ENCODE measurements at places on chromosomes 4 and X. TPM values are rescaled to one million over a fixed set of nuclear protein-coding genes. Genes with fewer than 3 reads are reported as not detected.

- no peaks in the 10 kb centered on the region for H3K27me3 ChIP-seq
- no peak for DNase-seq
- peaks cover 10% of the 10 kb centered on the region for H3K36me3 ChIP-seq
- no peak overlapping the region for H3K4me3 ChIP-seq
- H3K27ac ChIP-seq, result no peak overlapping the region
Observed at GRCh38 chrX:53599781-53600396, 86.6 kb downstream of the HUWE1 start.

GRCh38 chr4:150251752-150252190, 173.5 kb downstream of the DCLK2 start:
- H3K4me3 ChIP-seq, result no peak overlapping the region
- H3K27ac ChIP-seq, result no peak overlapping the region
- H3K4me1 ChIP-seq, result no peaks in the 10 kb centered on the region

GRCh38 chrX:130057209-130057608, 53.1 kb downstream of the ELF4 start:
- no peak overlapping the region for H3K4me3 ChIP-seq
- H3K27ac ChIP-seq, result no peak overlapping the region
- DNase-seq, result no peak
- H3K27me3 ChIP-seq, result no peaks in the 10 kb centered on the region

GRCh38 chr4:5632571-5632970, 75.8 kb downstream of the EVC2 start:
- no peak overlapping the region for H3K27ac ChIP-seq
- H3K27me3 ChIP-seq, result no peaks in the 10 kb centered on the region
- no peak overlapping the region for H3K4me3 ChIP-seq
- DNase-seq, result no peak

DNA sequence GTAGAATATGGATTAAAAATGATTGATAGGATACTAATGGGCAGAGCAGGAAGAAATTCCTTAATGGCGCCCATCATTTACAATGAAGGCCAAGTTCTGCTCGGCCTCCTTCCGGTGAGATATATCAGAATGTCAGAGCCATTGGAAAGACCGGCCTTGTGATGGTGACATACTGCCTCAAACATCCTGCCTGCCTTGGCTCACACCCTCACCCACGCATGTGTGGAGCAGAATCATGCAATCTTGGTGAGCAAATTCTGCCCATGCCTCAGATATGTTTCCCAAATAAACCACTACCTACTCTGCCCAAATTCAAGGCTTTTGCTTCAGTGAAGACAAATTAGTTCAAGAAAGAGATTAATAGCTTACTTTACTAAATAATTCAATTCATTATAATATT, 163.3 kb downstream of the MID1 start:
- no peaks in the 10 kb centered on the region for H3K4me1 ChIP-seq
- H3K27me3 ChIP-seq, result no peaks in the 10 kb centered on the region
- no peak overlapping the region for H3K4me3 ChIP-seq
- H3K36me3 ChIP-seq, result no peaks in the 10 kb centered on the region

GRCh38 chrX:54248309-54248708, 65.3 kb upstream of the FAM120C start:
- no peaks in the 10 kb centered on the region for H3K4me1 ChIP-seq
- no peak overlapping the region for H3K27ac ChIP-seq
- DNase-seq, result no peak
- no peaks in the 10 kb centered on the region for H3K36me3 ChIP-seq

GRCh38 chrX:134186362-134187121, 50.4 kb upstream of the CCDC160 start:
- no peaks in the 10 kb centered on the region for H3K27me3 ChIP-seq
- H3K27ac ChIP-seq, result no peak overlapping the region
- no peaks in the 10 kb centered on the region for H3K36me3 ChIP-seq
- no peak overlapping the region for H3K4me3 ChIP-seq

GRCh38 chr4:41670530-41670929, 78.0 kb downstream of the PHOX2B start:
- no peak overlapping the region for H3K4me3 ChIP-seq
- H3K27me3 ChIP-seq, result no peaks in the 10 kb centered on the region
- H3K27ac ChIP-seq, result no peak overlapping the region
- DNase-seq, result no peak
- no peaks in the 10 kb centered on the region for H3K36me3 ChIP-seq
- H3K4me1 ChIP-seq, result no peaks in the 10 kb centered on the region

- no peak overlapping the region for H3K4me3 ChIP-seq
- H3K4me1 ChIP-seq, result no peaks in the 10 kb centered on the region
- H3K36me3 ChIP-seq, result no peaks in the 10 kb centered on the region
Observed at GRCh38 chr4:24677909-24678308, 93.6 kb upstream of the DHX15 start.

GRCh38 chrX:126994032-126994600, 174.6 kb downstream of the PRR32 start:
- H3K27ac ChIP-seq, result no peak overlapping the region
- H3K4me3 ChIP-seq, result no peak overlapping the region
- no peaks in the 10 kb centered on the region for H3K36me3 ChIP-seq
- no peak for DNase-seq

GRCh38 chrX:130144509-130144908, 21.1 kb downstream of the AIFM1 start:
- H3K4me3 ChIP-seq, result no peak overlapping the region
- H3K27ac ChIP-seq, result no peak overlapping the region
- no peaks in the 10 kb centered on the region for H3K27me3 ChIP-seq

- 0 out of 2 replicates have a peak, but pooled peaks cover under 1% of the 10 kb centered on the region for H3K27me3 ChIP-seq
- H3K4me3 ChIP-seq, result no peak overlapping the region
- no peak overlapping the region for H3K27ac ChIP-seq
- DNase-seq, result no peak
- H3K36me3 ChIP-seq, result no peaks in the 10 kb centered on the region
Observed at GRCh38 chr4:95014068-95014467, 256.3 kb downstream of the BMPR1B start.

- no peaks in the 10 kb centered on the region for H3K4me1 ChIP-seq
- H3K27me3 ChIP-seq, result no peaks in the 10 kb centered on the region
- H3K36me3 ChIP-seq, result peaks cover 45% of the 10 kb centered on the region
Observed at GRCh38 chr4:905485-906338, 26.4 kb downstream of the GAK start.

DNA sequence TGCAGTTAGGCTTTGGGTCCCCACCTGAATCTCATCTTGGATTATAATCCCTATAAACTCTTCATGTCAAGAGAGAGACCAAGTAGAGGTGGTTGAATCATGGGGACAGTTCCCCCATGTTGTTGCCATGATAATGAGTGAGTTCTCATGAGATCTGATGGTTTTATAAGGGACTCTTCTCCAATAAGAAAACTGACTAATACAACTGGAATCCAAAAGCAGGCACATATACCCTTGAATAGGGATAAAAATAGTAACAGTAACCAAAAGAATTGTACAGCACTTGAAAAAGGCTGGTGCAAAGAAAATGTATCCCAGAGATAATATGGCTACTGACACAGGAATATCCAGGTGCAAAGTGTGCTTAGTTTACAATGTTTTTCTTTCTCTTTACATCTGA, 351.5 kb upstream of the MAD2L1 start:
- DNase-seq, result no peak
- no peaks in the 10 kb centered on the region for H3K27me3 ChIP-seq
- no peaks in the 10 kb centered on the region for H3K36me3 ChIP-seq
- H3K4me3 ChIP-seq, result no peak overlapping the region
- no peaks in the 10 kb centered on the region for H3K4me1 ChIP-seq
- H3K27ac ChIP-seq, result no peak overlapping the region

GRCh38 chr4:22410645-22411247, 105.1 kb downstream of the ADGRA3 start:
- no peak overlapping the region for H3K4me3 ChIP-seq
- H3K4me1 ChIP-seq, result no peaks in the 10 kb centered on the region
- H3K36me3 ChIP-seq, result no peaks in the 10 kb centered on the region
- DNase-seq, result no peak
- H3K27ac ChIP-seq, result no peak overlapping the region

DNA sequence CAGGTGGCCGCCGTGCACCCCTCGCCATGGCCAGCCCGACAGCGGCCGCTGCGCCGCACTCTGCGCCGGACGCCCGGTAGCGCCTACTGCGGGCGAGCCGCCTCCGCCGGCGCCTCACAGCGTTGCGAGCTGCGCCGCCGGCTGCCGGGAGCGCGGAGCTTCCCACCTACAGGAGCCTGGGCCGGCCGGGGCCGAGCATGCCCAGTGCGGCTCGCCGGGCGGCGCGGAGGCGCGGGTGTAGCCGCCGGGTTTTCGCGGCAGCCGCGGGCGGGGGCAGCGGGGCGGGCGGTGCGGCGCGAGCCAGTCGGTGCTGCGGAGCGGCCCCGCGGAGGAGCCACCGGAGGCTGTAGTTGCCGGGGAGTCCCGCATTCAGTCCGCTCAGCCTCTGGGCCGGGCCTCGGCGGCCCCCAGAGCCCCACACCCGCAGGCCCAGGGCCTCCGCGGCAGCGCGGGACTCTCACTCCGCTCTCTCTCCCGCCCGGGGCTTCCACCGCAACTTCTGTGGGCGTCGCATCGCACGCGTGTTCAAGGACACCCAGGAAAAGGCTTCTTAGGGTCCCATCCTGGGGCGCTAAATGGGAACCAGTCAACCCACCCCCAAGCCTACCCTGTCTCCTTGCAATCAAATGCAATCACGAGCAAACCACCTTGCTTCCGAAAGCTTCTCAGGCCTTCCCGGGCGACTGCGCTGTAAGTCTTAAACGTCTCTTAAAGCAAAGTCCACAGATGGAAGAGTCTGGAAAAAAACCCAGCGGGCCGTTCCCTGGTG, at the start of gene MFAP3L:
MFAP3L (minus strand) TSS at position 143 of the 769 bp plus-strand sequence. CDS start 20,518 bp downstream, outside the sequence.
- H3K27ac ChIP-seq, result no peak within 1 kb of the TSS
- H3K4me1 ChIP-seq, result peaks cover 5% of the 10 kb centered on the region
- H3K27me3 ChIP-seq, result peaks cover 12% of the 10 kb centered on the region
- no peak for DNase-seq
- H3K36me3 ChIP-seq, result no peaks in the 10 kb centered on the region

DNA sequence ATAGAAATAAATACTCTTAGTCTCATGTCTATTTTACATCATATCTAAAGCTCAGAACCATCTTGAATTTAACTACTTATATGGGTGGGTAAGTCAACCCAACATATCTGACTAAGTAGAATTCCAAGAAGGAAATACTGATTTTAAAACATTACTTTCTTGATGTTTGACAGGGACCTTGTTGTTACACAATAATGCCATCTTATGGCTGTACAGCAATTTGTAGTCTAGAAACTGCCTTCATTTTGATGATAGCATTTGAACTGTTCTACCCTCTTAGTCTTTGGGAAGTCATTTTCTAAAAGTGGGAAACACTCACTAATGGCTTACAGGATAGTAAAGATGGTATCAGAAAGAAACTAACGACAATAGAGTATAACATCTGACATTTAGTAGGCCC, 929.5 kb downstream of the DMD start:
- no peak overlapping the region for H3K27ac ChIP-seq
- H3K4me3 ChIP-seq, result no peak overlapping the region
- no peaks in the 10 kb centered on the region for H3K36me3 ChIP-seq
- no peaks in the 10 kb centered on the region for H3K4me1 ChIP-seq
- no peak for DNase-seq
- H3K27me3 ChIP-seq, result no peaks in the 10 kb centered on the region

- H3K27ac ChIP-seq, result no peak overlapping the region
- H3K27me3 ChIP-seq, result no peaks in the 10 kb centered on the region
- no peak for DNase-seq
- H3K36me3 ChIP-seq, result no peaks in the 10 kb centered on the region
Observed at GRCh38 chr4:3344596-3344995, 51.8 kb downstream of the RGS12 start.

DNA sequence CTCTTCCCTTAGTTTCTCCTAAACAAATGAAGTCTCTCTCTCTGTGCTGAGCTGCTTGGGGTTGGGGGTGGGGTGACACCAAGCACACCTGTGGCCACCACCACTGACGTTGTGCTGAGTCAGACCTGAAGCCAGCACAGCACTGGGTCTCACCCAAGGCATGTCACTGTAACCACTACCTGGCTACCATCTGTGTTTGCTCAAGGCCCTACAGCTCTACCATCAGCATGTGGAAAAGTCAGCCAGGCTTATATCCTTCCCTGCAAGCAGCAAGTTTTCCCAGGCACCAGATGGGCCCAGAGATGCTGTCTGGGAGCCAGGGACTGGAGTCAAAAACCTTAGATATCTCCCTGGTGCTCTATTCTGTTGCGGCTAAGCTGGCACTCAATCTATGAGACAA, 6.9 kb downstream of the CXCL10 start:
- DNase-seq, result peak; percentile 37
- H3K27ac ChIP-seq, result no peak overlapping the region
- no peaks in the 10 kb centered on the region for H3K36me3 ChIP-seq
- peaks cover 45% of the 10 kb centered on the region for H3K4me1 ChIP-seq
- H3K4me3 ChIP-seq, result no peak overlapping the region

DNA sequence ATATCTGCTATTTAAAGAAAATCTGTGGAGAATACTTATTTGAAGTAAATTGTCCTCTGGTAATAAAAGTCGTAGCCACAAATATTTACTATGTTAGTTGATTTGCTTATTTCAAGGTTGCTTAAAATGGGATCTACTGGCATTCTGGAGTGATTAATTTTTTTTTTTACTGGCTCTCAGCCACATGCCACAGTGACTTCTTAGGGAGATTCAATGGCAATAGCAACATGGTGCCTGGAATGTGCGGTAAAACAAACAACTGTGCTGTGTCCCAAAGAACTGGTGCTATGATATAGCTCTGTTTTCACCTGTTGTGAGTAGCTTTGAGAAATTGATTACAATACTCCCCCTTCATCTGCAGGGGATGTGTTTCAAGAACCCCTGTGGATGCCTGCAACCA, 324.3 kb downstream of the GPAT3 start:
- no peaks in the 10 kb centered on the region for H3K4me1 ChIP-seq
- no peak overlapping the region for H3K27ac ChIP-seq
- no peaks in the 10 kb centered on the region for H3K27me3 ChIP-seq
- H3K4me3 ChIP-seq, result no peak overlapping the region
- DNase-seq, result no peak

DNA sequence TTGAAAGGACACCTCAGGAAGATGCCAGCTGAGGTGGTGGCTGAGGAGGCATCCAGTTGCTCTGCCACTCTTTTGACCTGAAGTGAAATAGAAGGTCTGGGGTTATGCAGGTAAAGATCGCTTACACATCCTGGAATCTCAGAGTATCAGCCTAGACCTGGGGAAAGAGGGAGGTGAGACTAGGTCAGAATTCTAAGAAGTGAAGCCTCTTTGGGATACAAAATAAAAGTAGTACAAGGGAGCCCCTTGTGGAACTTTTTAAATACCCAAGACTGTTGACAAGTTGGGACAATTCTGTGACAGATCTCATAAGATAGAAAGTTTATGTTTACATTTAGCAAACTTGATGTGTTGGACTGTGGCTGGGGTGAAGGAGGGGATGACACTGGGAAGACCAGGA, 263.1 kb downstream of the SPRY1 start:
- no peaks in the 10 kb centered on the region for H3K4me1 ChIP-seq
- H3K36me3 ChIP-seq, result no peaks in the 10 kb centered on the region
- no peak overlapping the region for H3K27ac ChIP-seq
- H3K27me3 ChIP-seq, result no peaks in the 10 kb centered on the region

Gene LRP2BP
- total RNA-seq, result 0.62 TPM

Gene FREM3
- total RNA-seq, result not detected

Gene PAGE2B
- total RNA-seq, result not detected

Gene TEX13C
- total RNA-seq, result not detected

Gene FRMPD3
- not detected for total RNA-seq

Gene DIPK2B
- not detected for total RNA-seq

Gene NDNF
- 0.08 TPM for total RNA-seq

Gene SPANXC
- total RNA-seq, result not detected

Gene SLC10A3
- total RNA-seq, result 16.4 TPM

Gene HPGDS
- total RNA-seq, result not detected

Gene CNGA1
- 4.8 TPM for total RNA-seq
